ENCODE measurements at places on chromosomes 1 and 21.

GRCh38 chr21:38474796-38475195, 23.5 kb downstream of the ERG start:
- DNase-seq = no peak

GRCh38 chr21:32087447-32087846, 191.4 kb downstream of the MIS18A start:
- no peak for DNase-seq

DNA sequence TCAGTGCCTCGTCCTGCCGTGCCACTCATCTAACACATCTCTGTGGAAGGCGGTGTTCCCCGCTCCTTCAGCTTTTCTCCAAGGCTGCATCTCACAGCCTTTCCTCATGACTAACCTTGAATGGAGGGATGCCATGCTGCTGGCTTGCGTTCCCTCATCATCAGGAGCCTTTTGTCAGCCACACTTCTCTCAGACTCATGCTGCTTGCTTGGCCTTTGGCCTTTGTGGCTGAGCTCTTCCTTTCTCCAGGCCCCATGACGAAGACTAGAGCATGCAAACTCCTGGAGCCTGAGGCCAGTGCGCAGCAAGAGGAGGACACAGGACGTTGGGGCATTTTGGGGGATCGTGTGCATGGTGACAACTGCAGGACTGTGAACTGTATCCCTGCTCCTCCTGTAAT, 70.8 kb downstream of the SYT2 start:
- no peak for DNase-seq

GRCh38 chr1:4139646-4140045, 239.6 kb upstream of the C1orf174 start:
- DNase-seq = no peak

DNA sequence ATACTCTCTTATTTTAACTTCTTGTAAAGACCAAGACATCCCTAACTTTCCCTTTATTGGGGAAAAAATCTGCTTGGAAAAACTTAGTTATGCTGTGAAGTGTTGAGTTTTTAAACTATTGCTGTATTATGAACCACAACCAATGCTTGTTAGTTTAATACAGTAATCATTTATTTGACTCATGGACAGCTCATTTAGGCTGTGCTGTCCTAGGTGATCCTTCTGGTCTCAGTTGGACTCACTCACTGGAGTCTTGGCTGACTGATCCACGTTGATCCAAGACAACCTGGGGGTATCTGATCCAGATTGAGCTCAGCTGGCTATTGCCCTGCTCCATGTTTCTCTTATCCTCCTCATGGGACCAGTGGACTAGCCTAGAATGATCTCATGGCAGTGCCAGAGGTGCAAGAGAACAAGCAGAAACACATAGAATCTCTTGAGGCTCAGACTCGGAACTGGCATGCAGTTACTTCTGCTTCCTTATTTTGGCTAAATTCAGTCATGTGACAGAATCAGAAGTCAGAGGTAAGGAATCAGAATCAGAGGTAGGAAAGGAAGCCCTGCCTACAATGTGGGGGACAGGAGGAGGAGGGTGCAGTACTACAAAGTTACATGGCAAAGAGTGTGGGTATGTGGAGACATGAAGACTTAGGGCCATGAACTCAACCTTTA, 156.5 kb downstream of the FGGY start:
- DNase-seq = no peak

- DNase-seq = no peak
Observed at GRCh38 chr21:34946916-34947534, 102.1 kb downstream of the RUNX1 start.

DNA sequence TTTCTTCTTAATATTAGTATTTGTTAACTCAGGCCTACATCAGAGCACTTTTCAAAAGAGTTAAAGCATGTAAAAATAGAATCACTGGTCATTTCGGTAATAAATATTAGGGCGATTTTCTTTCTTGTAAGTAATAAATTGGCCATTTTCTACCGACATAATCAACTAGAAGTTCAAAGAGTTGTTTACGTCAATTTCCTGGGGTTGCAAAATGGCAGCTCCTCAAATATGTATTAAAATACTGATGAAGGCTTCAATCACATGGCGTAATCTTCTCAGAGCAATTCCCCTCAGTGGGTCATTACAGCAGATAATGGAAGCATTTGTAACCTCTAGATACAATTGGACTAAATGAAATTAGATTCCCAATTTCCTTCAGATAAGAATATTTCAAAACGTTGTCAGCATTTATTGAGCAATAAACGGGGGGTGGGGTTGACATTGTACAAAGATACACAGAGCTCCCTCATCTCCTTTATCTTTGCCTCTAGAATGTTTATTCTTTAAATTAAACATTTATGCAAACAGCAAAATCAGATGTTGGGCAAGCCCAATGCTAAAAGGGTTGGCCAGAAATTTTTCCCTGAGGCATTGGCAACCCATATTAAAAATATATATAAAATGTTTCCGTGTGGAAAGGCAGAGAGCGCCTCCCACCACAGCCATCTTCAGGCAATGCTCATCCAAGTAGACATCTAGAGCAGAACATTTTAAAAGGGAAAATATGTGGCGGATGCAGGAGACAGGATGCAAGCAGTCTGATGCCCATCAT, 240.6 kb downstream of the NCAM2 start:
- no peak for DNase-seq

- DNase-seq = no peak
Observed at GRCh38 chr1:172177849-172178248, 242.6 kb upstream of the C1orf105 start.

Measured in activated CD4-positive, alpha-beta T cell treated with anti-CD3 and anti-CD28 coated beads, Interleukin-2, amount 50 U/mL, for 1 hour (primary cell).